ENCODE measurements at places on chromosomes 11 and 22.

- DNase-seq: no peak
Observed at GRCh38 chr11:113587308-113587739, 112.1 kb upstream of the DRD2 start.

DNA sequence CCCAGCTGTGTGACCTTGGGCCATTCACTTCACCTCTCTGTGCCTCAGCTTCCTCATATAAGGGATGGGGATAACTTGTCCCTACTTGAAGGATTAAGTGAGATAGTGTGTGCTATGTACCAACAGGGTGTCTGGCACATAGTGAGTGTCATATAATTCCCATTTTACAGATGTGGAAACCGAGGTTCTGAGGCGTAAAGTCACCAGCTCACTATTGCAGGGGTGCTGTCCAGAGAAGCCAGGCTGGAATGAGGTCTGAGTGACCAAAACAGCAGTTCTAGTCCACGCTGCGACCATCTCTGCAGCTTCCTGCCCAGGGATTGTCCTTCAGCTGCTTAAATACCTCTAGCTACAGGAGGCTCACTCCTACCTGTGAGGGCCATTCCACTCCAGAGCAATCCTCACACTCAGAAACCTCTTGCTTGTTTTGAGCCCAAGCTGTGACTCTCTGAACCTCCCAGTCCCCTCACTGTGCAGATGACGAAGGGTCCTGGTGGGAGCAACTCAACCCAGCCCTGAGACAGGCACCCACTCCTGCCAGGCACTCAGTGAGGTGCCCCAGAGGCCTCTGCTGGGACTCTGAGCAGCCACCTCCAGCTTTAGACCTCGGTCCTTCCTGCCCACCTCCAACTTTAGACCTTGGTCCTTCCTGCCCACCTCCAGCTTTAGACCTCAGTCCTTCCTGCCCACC, 5.8 kb downstream of the MB start:
- DNase-seq: no peak

- DNase-seq: no peak
Observed at GRCh38 chr11:82080160-82080559, 653.5 kb downstream of the FAM181B start.

DNA sequence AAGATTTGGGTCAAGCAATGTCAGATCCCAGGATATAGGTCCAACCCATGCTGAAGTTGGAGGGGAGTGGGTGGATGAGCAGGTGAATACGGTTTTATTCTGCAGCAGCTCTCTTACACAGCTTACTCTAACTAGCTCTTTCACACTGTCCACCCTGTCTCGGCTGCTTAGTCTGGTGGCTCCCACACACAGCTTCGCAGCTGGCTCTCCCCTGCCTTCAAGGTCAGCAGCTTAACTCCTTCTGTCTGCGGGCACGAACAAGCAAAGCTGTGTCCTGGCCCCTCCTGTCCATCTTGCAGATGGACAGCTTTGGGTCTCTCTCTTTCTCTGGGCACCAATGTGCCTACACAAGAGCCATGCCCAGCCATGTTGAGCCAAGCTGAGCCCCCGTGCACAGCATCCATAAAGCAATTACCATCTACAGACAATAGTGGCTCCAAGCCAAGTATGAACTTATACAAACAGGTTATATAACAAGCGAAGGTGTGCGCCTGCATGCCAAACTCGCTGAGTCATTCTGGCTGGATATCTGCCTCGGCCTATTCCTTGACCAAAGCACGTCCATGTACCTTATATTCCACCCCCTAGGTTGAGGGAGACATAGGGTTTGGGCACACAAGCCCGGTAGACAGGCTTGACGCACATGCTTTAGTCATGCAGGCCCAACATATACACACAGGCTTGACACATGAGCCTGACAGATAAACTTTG, 1307.8 kb upstream of the RAG2 start:
- no peak for DNase-seq

- DNase-seq: no peak
Observed at GRCh38 chr11:132874638-132875037, 657.7 kb downstream of the OPCML start.

DNA sequence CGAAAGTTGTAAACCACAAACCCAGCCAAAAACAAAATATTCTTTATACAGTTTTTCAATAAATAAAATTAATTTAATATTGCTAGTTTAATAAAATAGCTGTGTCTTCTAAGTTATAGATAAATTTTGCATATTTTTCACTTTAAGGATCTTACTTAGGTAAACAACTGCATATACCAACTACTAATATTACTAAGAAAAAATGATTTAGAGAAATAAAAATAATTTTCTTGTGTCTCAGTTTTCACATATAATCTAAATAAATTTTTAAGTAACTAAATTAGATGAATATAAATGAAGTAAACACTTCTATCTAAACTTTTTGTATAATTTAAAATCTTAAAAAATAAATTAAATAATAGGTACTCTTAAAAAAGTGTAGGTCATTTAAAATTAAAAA, 67.1 kb upstream of the TOP3B start:
- no peak for DNase-seq

Data from stimulated activated CD4-positive, alpha-beta T cell treated with anti-CD3 and anti-CD28 coated beads, Interleukin-15, amount 100 ng/mL, for 1 hour (primary cell).